ENCODE measurements at places on chromosomes 13 and 19.

GRCh38 chr19:40261631-40262030, 23.5 kb downstream of the AKT2 start:
- no peak for DNase-seq

DNA sequence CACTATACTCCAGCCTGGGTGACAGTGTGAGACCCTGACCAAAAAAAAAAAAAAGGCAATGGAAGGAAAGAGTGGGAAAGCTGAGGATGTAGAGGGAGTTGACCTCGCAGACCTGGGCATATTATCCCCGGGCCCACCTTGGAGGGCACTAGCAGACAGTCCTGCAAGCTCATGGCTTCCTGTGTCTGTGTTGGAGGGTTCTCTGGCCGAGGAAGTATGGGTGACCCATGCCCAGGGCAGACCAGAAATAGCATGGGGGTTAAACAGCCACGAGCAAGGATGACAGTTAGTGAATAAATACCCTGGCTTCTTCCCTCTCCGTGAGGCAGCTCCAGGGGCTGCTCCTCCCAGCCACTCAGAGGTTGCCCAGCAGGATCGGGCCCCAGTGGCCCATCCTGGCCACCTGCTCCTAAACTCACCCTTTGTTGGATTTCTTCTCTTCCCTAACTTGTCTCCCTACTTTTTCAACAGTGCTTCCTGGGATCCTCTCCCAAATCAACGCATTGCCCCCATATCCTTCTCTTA, 485.8 kb downstream of the ZNF536 start:
- DNase-seq = no peak

GRCh38 chr13:42174344-42175162, 97.4 kb upstream of the AKAP11 start:
- no peak for DNase-seq

DNA sequence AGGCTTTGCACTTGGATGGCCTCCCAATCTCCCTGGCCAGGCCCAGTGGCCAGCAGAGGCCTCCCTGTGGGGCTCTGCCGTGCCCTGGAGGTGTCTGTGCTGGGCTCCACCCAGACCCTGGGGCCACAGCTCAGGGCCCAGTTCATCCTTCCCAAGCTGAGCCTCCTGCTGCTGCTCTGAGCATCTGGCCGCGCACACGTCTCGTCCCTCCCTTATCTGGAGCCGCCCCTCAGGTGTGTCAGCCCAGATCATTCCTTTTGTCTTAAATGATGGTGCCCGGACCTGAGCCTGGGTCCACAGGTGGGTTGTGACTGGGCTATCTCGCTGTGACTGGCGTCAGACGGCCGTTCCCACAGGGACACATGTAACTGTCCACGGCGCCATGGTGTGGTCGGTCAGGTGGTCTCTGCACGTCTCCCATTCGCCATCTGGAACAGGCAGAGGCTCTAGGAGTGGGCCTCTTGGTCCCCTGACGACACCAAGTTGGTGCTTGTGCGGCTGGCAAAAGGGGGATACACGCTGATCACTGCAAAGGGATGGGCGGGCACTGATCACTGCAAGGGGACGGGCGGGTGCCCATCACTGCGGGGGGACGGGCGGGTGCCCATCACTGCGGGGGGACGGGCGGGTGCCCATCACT, 14.3 kb upstream of the ZNF554 start:
- DNase-seq = no peak

DNA sequence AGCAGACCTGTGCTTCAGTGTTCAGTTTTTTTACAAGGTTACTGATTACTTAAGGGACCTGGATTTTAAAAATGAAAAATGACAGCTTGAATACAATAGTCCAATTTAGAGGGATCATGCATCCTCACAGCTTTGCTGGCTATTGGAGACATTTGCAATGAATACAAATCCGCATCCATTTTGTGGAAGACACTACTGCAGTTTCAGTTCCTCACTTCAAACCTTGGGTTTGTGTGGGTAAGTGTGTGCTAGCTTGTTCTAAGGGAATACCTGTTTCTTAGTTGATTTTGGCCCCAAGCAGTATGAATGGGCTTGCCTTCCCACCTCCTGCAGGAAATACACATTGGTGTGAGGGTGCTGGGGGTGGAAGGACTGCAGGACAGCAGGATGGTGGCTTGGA, 222.4 kb downstream of the OLFM4 start:
- DNase-seq = no peak

GRCh38 chr13:102970542-102970941, 95.7 kb downstream of the SLC10A2 start:
- DNase-seq = no peak

GRCh38 chr13:105538346-105538745, 997.1 kb downstream of the EFNB2 start:
- no peak for DNase-seq

- DNase-seq = no peak
Measured at GRCh38 chr13:111908981-111909380, 158.0 kb upstream of the SOX1 start.

GRCh38 chr13:26721251-26722121, 39.1 kb downstream of the GPR12 start:
- no peak for DNase-seq

GRCh38 chr19:19549804-19550464, 11.9 kb downstream of the CILP2 start:
- no peak for DNase-seq

GRCh38 chr19:2123682-2124387, 27.1 kb downstream of the IZUMO4 start:
- no peak for DNase-seq

DNA sequence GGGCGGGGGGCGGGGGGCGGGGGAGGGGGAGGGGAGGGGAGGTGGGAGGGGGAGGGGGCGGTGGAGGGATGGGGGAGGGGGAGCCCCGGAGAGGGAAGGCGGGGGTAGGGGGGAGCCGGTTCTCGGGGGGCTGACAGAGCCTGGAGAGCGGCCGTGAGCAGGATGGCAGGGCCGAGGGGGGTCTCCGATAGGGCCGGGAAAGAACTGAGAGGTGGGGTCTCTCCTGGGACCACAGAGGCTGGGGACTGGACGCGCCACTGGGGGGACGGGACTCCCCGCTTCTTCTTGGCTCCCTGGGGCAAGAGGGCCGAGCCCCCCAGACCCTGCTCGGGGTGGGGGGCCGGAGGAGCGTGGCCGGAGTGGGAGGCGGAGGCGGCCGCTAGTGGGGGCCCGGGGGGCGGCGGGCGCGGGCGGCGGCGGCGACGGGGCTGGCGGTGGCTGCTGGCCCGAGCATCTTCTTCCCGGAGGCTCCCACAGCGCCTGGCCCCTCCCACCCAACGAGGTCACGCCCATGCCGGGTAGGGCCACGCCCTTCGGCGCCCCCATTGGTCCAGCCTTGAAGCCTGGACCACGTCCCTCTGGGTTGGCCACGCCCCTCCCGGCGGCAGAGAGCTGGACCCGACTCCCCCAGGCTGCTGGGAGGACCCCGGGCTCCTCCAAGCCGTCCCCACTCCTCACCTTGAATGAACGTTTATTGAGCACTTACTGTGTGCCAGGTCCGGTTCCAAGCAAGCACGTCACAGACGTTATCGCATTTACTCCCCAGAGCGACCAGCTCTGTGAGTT, at the start of gene NOVA2:
Gene NOVA2 (minus strand): TSS at position 313 of the 786 bp plus-strand sequence. CDS start 514 bp downstream, outside the sequence.
- peak; percentile 79 for DNase-seq

DNA sequence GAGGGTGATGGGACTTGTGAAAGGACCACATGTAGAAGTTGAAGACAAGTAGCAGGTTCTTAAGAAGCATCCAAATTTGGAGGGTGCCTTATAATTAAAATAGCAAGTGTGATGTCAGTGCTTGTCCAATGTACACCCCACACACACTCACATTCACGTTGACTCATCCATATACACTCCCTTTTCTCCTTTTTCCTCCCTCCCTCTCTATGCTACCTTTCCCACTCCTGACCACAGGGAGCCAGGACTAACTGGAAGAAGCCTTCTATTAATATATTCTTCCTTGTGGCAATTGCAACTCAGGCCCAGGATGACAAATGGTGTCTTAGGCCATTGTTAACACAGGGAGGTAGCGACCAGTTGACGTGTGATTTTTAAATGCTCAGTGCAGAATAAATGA, 16.3 kb upstream of the GPR183 start:
- no peak for DNase-seq

DNA sequence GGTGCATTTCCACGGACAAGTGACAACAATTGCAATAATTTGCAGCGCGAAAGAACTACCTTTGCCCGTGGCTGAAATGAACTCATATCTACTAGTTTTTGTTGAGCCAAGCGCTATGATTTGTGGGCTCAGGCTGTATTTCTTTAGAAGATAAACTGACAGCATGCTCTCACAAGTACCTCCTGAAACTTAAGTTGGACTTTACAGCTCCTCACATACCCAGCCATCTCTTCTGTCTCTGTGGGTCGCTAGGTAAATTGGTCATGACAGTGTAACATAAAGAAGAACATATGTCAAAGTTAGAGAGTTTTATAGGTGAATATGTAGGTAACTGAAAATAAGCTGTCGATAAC, 839 bp downstream of the COG6 start:
- DNase-seq = peak; percentile 24

- DNase-seq = no peak
Measured at GRCh38 chr19:38389101-38389925, 816 bp downstream of the SPRED3 start.

DNA sequence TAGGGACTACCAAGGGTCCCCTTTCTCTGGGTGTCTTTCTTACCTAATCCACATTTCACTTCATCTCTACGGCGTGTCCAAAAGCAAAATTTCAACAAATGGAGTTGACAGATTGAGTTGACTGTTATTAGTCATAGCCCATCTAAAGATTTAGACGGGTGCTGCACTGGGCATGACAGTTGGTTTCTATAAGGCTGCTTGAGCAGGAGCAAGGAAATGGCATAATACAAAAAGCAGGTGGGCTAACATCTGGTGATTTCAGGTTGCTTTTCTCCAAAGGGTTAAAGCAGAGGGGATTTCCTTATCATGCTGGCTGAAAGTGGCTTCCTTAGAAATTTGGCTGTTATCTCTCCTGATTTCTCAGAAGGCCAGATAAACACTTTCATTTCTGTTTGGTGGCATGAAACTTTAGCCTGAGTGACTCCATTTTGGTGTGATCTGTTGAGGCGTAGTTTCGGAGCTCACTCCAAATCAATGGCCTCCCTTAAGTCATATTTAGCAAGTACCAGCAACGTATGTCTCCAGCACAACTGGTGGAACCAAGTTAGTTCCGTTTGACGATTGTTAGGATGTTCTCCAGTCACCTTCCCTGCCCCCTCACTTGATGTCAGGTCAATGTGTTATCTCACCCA, 440.4 kb downstream of the FGF9 start:
- DNase-seq = no peak

DNA sequence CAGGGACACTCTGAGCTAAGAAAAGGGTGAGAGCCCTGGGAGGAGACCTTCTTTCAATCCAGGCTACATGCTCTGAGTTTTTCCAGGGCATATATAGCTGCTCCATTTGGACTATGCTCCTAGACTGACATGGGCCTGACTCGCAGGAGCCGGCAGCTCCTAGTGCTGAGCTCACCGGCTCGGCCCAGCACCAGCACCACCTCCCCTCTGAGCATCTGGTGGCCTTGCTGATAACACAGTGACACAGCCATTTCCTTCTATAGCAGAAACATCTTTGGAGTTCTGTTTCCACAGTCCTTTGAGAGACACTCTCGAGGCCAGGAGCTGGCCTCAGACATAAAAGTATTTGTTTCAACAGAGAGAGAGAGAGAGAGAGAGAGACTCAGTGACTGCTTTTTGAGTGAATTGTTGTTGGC, 184.9 kb downstream of the TM9SF2 start:
- no peak for DNase-seq

DNA sequence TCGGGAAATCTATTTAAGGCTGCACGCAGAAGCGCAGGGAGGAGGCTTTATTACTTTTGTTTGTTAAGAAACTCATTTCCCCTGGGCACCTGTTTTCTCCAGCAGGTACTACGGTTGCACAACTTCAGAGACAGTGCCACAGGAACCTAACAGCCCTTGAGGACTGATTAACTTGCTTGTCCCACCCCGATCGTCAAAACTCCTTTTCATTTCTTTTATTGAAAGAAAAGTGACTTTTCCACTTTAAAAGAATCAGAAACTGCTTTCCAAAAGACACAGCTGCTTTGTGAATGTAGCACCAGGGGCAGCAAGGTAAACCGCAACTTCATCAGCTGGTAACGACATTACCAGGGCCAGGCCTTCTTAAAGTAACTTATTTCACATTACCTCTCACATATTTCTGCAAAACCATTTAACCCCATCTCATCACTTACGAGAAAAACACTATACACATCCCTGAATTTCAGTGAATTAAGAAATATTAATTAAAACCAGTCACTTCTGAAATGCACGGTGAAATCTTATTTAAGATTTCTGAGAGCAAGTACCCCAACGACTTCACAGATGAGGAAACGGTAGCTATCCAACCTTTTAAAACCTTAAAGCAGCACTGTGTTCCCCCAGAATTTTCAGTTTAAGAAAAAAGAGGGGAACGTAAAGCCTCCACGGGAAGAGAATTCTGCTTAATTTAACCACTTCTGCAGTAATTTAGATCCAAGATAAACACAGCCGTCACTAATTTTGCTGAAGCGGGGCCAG, 1.4 kb downstream of the ANKRD10 start:
- DNase-seq = no peak

GRCh38 chr19:2578391-2578890, 102.5 kb downstream of the GADD45B start:
- no peak for DNase-seq

GRCh38 chr19:57351867-57352266, 796 bp downstream of the ZNF304 start:
- no peak for DNase-seq

DNA sequence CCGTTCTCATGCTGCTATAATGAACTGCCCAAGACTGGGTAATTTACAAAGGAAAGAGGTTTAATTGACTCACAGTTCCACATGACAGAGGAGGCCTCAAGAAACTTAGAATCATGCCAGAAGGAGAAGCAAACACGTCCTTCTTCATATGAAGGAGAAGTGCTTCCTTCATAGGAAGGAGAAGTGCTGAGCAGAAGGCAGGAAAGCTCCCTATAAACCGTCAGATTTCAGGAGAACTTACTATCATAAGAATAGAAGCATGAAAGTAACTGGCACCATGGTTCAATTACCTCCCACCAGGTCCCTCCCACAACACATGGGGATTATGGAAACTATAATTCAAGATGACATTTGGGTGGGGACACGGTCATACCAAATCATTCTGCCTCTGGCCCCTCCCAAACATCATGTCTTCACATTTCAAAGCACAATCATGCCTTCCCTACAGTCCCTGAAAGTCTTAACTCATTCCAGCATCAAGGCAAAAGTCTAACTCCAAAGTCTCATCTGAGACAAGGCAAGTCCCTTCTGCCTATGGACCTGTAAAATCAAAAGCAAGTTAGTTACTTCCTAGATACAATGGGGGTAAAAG, 10.6 kb downstream of the ACOD1 start:
- no peak for DNase-seq

- DNase-seq = peak; percentile 95
Measured at GRCh38 chr19:23273590-23274412, 23.6 kb upstream of the ZNF724 start.

DNA sequence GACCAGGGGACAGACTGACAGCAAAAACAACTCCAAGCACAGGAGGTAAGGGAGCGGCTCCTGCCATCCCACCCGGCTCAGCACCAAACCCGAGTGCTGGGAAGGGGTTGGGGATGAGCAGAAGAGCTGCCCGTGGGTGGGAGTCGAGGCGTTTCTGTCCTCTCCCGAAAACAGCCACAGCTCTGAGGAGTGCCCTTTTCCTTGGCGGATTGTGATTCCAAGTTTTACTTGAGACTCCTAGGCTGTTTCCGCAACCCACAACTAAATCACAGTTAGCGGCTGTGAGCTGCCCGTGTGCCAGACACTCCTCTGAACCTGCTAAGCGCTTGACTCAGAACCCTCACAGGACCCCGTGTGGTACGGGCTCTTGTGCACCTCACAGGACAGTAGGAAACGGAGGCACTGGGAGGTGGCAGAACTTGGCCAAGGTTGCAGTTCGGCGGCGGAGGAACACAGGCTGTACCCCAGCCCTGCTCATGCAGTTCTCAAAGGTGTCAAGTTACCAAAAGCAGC, 21.4 kb downstream of the CFAP97D2 start:
- DNase-seq = no peak

Data from pons (tissue), 1 donor.